ENCODE measurements at places on chromosomes 6 and 20.

- DNase-seq = no peak
Observed at GRCh38 chr6:95431637-95432228, 145.6 kb upstream of the MANEA start.

GRCh38 chr6:68139130-68139529 is 496.0 kb upstream of the ADGRB3 start:
- DNase-seq = no peak

DNA sequence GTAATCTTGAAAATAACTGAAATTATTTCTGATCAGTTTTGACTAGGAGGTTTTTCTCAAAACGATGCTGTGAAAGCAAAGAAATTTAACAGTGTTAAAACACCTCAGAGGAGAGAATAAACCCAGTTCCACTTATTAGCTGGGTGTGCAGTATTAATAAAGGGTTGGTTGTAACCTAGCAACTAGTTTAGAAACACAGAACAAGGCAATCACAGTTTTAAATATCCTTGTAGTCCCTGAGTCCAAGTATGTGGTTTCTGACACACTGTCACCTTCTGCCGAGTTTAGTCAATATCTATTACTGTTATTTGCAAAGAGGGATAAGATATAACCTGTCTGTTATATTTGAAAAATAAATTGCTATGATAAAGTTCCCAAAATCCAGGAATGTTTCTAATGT is 70.2 kb upstream of the INSM1 start:
- no peak for DNase-seq

DNA sequence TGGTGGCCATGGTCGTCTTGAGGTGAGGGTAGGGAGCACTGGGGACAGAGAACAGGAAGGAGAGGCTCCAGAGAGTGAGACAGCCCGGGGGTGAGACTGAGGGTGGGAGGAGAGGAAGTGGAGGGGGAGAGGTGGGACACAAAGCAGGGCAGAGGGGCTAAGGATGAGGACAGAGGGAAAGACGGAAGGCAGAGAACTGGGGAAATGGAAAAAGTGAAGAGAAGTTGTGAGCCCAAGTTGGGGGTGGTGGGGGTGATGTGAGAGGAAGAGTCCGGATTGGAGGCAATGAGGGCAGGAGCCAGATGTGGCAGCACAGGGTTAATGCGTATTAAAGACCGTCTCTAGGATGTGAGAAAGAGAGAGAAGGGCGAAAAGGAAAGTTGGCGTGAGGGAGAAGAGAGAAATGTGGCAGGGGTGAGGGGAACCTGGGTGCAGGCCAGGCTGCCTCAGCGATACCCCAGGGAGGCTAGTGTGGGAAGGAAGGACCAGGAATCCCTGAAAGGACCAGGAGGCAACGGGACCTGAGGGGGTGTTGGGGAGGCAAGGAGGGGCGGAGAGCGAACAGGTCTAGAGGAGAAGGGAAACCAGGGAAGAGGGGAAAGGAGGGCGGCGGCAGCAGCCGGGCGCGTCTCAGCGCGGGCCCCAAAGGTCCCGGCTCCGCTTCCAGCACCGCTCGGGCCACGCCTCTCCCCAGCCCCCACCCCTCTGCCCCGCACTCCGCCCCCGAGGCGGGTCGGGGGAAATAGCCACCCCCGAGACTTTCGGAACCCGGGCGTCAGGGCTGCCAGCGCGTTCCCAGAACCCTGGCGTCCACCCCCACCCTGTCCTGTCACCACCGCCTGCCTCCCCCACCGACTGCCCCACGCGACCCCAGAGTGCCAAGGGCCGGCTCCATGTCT is at the start of gene PPP1R18:
TSS of gene PPP1R18 (minus strand) at position 637 of the 899 bp plus-strand sequence. CDS start at position 10, 627 bp downstream.
- DNase-seq = peak; percentile 73

GRCh38 chr6:139164001-139164400 is 29.1 kb downstream of the HECA start:
- DNase-seq = no peak

GRCh38 chr6:24405262-24405661 is 2.5 kb downstream of the MRS2 start:
- DNase-seq = no peak

GRCh38 chr20:17878912-17879602 is 89.5 kb downstream of the SNX5 start:
- no peak for DNase-seq

GRCh38 chr6:75830959-75831885 is 82.2 kb downstream of the MYO6 start:
- DNase-seq = no peak

- DNase-seq = no peak
Observed at GRCh38 chr6:44646355-44646754, 258.8 kb downstream of the CDC5L start.

DNA sequence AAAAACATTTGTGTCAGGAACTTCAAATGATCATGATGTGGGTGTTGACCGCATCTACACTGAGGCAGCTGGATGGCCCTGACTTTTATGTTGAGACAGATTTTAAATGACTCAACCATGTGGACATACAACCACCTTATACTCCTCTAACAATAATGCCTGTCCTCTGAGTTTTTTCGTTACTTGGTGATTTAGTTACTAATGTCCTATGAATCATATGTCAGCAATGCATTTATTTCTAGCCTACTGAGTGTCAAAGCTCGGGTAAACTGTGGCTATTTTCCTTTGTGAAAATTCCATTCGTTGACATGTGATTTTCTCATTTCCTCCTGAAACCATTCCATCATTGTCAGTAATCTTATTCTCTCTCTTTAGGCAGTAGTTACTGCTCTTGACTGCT is 38.9 kb upstream of the NKX2-4 start:
- DNase-seq = no peak

DNA sequence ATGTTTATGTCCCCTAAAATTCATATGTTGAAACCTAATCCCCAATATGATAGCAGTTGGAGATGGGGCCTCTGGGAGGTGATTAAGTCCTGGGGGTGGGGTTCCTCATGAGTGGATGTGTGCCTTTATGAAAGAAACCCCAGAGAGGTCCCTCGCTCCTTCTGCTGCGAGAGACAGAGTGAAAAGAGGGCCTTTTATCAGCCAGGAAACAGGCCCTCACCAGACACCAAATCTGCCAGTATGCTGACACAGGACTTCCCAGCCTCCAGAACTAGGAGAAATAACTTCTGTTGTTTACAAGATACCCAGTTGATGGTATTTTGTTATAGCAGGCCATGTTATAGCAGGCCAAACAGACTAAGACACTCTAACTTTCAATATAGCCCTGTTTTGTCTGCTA is 100.9 kb upstream of the NFATC2 start:
- no peak for DNase-seq

GRCh38 chr6:44661221-44662008 is 273.9 kb downstream of the CDC5L start:
- DNase-seq = no peak

- no peak for DNase-seq
Observed at GRCh38 chr6:89350281-89350966, 2.1 kb downstream of the UBE2J1 start.

DNA sequence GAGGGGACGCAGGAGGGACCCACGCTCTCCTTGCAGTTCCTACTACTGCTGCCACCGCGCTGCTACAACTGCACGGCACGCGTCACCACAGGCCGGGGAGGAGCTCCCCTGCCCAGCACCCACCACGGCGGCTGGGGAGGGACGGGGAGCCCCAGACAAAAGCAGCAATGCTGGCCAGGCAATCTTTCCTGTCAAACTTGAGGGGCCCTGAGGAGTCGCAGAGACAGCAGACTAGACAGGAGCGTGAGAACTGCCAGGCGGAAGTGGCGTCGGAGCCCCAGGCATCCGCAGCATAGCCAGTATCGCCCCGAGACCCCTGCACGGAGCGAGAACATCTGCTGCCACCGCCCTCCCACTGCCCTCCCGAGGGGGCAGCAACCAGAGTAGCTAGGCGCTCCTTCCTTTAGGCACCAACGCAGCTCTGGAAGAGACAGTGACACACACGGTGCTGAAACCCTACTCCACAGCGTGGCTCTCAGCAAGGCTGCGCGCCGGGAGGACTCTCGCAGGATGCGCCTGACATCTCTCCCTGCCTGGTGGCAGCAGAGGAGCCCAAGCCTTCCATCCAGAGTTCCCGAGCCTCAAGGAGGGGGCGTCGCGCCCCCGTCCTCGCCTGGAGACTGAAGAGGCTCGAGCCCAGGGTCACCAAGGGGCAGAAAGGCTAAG is 2.2 kb downstream of the TAF4 start:
- DNase-seq = no peak

GRCh38 chr20:64154590-64155257 is 9.5 kb upstream of the MYT1 start:
- no peak for DNase-seq

GRCh38 chr20:52922436-52922835 is 49.7 kb upstream of the TSHZ2 start:
- no peak for DNase-seq

DNA sequence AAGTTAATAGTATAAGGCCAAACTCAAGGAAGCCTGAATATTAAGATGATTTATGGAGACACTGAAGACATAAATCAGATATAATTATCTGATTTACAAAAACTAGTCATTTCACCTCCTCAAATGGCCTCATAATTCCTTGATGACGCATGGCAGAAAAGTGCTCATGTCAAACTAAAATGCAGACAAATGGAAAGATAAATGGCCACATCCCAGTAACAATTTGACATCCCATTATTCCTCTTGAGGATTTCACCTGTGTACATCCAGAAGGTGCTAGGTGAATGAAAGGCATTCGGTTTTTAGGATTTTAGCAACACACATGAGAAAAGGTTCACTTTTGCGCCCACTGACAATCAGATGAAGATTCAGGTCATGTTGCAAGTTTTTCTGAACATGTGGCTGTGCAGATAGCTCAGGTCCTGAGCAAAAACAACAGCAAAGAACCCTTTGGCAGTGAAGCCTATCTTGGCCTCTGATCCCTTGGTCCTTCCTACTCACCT is 24.2 kb downstream of the SGK1 start:
- no peak for DNase-seq

GRCh38 chr6:75282706-75283105 is 1.9 kb downstream of the TMEM30A start:
- no peak for DNase-seq
